ENCODE measurements at places on chromosomes 3 and 15.

DNA sequence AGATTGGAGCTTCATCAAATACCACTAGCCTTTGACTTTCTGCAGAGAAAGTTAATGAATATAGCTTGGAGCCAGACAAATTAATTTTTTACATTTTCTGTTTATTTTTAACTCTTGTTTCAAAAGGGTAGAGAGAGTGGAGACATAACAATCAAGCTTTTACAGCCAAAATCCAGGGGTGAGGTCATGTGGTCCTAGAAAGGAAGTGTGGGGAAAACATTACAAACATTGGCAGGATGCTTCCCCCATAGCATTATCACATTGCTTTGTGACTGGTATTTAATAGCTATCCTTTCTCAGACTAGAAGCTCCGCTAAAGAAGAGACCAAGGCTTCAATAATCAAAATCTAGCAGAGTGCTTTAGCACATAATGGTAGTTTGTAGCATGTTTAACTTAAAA, 46.4 kb upstream of the PHLDB2 start:
- DNase-seq: no peak

GRCh38 chr15:59230531-59231055, 23.9 kb downstream of the LDHAL6B start:
- no peak for DNase-seq

DNA sequence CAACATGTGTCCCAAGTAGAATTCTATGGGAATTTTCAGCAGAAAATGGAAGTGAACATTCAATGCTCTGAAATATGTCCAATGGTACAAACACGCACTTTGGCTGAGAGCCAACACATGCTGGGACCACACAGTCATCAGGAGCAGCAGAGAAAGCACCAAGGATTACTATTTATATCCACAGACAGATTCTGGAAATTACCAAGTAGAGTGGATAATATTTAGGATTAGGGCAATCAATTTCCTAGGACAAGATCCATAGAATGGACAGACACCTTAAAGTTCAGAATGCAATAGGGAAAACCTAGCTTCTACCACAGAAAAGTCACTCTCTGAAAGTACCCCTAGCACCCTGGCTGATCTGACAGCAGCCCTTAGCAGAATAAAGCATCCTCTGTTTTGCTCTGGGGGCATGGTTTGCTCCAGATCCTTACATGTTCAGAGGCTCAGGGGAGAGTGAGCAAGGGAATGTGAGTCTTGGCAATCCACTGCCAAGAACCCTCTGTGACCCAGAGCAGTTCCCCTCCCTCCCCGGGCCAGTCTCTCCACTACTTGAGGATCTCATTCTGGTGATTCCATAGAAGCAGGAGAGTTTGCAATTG, 206.0 kb upstream of the WNT5A start:
- no peak for DNase-seq

- DNase-seq: no peak
Measured at GRCh38 chr3:99134986-99135385, 233.5 kb upstream of the DCBLD2 start.

GRCh38 chr15:80773122-80773551, 6.0 kb upstream of the CEMIP start:
- DNase-seq: no peak

- no peak for DNase-seq
Measured at GRCh38 chr3:37538747-37539146, 322.9 kb upstream of the CTDSPL start.

DNA sequence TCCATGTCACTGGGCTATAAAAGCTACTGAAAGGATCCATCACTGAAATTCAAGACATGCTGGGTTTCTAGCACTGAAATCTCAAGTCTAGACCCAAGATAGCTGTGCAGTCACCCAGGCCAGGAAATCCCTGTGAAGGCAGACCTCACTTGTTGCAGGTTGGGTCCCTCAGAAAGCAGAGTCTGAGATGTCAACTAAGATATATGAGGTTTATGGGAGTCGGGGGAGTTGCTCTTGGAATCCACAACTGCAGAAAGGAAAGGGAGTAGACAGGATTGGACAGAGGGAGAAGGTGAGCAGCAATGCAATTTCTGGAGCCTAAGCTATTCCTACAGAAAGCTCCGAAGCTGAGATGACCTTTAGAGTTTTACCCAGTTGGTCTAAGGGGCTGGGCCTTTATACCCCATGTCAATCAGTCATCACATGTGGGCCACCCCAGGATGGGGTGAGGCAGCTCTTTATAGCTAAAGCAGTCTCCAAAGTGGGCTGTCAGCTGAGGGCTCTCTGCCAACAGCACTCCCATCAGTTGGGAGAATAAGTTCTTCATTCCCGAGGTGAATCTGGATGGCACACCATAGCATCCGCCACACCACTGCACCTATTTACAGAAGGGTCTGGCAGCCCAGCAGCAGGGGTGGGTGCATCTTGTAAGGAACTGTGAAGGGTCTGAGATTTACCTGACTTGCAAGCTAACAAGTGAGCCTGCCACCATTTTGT, 52.3 kb upstream of the ACVR2B start:
- no peak for DNase-seq
